ENCODE measurements at places on chromosomes 1 and 21.
A peak's percentile ranks its signal among the peaks of the same experiment; 100 is the strongest.

GRCh38 chr1:234899730-234900072, 228.9 kb downstream of the TOMM20 start:
- DNase-seq: no peak

DNA sequence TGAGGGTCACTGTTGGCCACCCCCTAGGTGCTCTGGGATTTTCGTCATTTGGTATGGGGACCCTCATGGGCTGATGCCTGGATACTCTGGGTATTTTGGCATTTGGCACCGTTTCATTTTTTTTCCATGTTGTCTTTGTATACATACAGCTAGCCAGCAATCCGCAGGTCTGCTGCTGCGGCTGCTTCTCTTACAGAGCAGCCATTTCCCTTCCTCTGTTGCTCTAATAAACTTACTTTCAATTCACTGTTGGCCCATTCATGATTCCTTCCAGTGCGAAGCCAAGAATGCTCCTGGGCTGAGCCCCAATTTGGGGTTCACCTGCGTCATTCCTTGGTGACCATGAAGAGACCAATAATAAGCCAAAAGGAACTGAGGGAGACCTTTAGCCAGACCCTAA, 21.5 kb downstream of the GON4L start:
- no peak for DNase-seq

- no peak for DNase-seq
Measured at GRCh38 chr1:59046730-59047157, 250.2 kb upstream of the FGGY start.

GRCh38 chr1:201128962-201129361, 2.0 kb upstream of the ASCL5 start:
- no peak for DNase-seq

DNA sequence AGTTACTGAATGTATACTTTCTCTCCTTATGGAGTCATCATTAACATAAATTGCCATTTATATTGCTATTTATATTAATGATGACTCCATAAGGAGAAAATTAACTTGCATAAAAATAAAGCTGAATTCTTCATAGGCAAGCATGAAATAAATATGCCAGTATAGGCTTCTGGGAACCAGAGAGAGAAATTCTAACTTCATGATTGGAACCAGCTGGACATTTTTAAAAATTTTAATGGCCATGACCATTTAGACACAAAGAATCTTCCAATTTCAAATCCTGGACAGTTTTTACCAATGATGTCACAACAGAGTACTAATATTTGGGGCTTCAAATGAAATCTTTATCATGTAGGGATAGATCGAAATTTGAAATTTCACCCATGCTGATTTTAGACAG, 268.7 kb downstream of the PTGER3 start:
- peak; percentile 22 for DNase-seq

GRCh38 chr1:181173761-181174447, 85.4 kb downstream of the IER5 start:
- no peak for DNase-seq

DNA sequence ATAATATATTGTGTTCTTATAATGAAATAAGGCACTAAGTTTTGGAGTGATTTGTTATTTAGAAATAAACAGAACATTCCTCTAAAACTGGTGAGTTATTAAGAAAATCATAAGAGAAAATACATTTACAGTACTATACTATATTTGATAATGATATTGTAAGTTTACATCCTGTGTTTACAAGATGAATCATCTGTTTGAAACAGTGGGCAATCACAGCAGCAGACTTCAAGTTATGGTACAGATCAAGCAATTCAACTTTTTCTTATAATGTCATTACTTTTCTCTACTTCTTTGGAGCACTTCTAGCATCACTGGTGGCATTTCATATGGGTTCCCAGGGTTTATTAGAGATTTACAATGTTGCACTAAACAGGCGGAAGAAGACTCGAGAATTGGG, 86.5 kb upstream of the BRINP3 start:
- no peak for DNase-seq

GRCh38 chr1:206963740-206964139, 6.5 kb downstream of the FCAMR start:
- no peak for DNase-seq

GRCh38 chr1:248613742-248614141, 16.2 kb upstream of the OR2T10 start:
- DNase-seq: no peak

- DNase-seq: peak; percentile 6
Measured at GRCh38 chr1:159945483-159946241, at the start of gene IGSF9. Gene IGSF9 (minus strand): TSS chr1:159945613. CDS start chr1:159943454, 2,159 bp downstream.
